ENCODE measurements at places on chromosomes 5 and 9. TPM values are rescaled to one million over a fixed set of nuclear protein-coding genes. Genes with fewer than 3 reads are reported as not detected.
A peak's percentile ranks its signal among the peaks of the same experiment; 100 is the strongest.

DNA sequence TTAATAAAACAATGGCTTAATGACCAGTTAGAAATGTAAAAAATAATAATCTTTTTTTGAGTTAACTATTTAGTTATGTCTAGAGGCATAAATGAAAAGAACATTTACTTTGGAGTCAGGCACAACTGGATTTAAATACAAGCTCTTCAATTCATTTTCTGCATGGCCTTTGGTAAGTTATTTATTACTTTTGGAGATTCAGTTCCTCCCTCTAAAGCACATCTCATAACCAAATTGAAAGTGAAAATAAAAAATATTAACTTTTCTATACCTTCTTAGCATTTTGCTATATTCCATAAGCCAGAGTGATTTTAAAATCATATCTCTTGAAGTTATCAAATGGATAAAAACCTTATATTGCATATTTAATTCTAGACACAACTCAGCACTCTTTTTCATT lies 434.9 kb upstream of the SMARCA2 start:
- no peak overlapping the region for H3K27ac ChIP-seq
- no peaks in the 10 kb centered on the region for H3K36me3 ChIP-seq
- H3K27me3 ChIP-seq = no peaks in the 10 kb centered on the region
- no peak overlapping the region for H3K4me3 ChIP-seq
- no peak for DNase-seq
- no peaks in the 10 kb centered on the region for H3K4me1 ChIP-seq

DNA sequence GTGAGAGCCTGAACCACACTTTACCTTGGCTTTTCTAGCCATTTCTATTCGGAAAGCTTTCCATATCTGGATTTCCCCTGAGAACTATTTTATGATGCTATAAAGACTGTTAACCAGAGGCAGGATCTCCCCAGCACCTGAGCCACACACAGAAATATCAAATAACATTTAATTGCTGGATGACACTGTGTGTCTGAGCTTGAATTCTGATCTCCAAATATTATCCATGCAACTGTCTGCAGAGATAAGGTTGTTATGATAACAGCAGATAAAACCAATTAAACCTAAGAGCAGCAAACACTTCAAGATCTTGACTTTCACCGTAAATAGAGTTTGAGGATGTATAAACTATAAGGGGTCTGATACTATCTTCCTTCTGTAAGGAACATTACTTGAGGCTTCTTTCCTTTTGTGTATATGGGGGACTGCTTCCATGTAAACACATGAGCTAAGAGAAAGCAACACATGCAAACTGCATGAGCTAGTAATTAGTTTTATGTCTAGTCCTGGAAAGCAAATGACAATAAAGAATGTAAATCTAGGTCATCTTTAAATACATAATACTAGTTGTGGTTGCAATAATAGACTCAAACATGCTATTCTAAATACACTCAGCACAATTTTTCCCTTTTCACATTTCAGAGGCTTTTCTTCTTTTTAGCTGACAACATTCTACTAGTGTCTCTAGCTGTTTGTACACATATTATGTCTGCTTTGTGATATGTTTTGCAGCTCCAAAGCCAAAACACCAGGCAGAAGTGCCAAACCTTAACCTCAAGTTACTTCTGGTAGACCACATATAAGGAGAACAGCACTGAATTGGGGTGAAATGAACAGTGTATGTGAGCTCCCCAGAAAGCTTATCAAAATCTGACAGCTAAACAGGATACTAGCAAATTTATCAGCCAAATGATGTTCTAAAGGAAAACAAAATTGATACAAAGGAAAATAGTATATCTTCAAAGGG lies 136.5 kb downstream of the EFNA5 start:
- no peaks in the 10 kb centered on the region for H3K27me3 ChIP-seq
- no peak overlapping the region for H3K4me3 ChIP-seq
- DNase-seq = no peak
- H3K4me1 ChIP-seq = peaks cover 9% of the 10 kb centered on the region
- no peak overlapping the region for H3K27ac ChIP-seq
- H3K36me3 ChIP-seq = no peaks in the 10 kb centered on the region

DNA sequence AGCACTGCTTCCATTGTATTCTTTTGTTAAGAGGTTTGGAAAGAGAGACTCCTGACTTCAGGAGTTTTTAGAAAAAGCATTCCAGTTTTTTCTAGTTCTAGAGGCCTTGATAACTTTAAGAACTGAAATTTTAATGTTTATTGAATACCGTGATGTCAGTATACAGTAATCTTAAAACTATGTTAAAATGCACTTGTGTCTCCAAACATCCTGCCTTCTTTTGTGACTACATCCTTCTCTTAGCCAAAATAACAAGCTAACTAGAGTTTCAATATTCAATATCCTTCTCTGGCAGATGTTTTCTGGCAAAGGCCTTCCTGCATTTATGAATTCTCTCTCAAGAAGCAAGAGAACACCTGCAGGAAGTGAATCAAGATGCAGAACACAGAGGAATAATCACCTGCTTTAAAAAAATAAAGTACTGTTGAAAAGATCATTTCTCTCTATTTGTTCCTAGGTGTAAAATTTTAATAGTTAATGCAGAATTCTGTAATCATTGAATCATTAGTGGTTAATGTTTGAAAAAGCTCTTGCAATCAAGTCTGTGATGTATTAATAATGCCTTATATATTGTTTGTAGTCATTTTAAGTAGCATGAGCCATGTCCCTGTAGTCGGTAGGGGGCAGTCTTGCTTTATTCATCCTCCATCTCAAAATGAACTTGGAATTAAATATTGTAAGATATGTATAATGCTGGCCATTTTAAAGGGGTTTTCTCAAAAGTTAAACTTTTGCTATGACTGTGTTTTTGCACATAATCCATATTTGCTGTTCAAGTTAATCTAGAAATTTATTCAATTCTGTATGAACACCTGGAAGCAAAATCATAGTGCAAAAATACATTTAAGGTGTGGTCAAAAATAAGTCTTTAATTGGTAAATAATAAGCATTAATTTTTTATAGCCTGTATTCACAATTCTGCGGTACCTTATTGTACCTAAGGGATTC lies 43.1 kb downstream of the NDFIP1 start:
- no peaks in the 10 kb centered on the region for H3K4me1 ChIP-seq
- H3K27ac ChIP-seq = no peak overlapping the region
- H3K36me3 ChIP-seq = peaks cover 19% of the 10 kb centered on the region
- no peak for DNase-seq
- no peaks in the 10 kb centered on the region for H3K27me3 ChIP-seq

Gene TSSK1B
- not detected for total RNA-seq

DNA sequence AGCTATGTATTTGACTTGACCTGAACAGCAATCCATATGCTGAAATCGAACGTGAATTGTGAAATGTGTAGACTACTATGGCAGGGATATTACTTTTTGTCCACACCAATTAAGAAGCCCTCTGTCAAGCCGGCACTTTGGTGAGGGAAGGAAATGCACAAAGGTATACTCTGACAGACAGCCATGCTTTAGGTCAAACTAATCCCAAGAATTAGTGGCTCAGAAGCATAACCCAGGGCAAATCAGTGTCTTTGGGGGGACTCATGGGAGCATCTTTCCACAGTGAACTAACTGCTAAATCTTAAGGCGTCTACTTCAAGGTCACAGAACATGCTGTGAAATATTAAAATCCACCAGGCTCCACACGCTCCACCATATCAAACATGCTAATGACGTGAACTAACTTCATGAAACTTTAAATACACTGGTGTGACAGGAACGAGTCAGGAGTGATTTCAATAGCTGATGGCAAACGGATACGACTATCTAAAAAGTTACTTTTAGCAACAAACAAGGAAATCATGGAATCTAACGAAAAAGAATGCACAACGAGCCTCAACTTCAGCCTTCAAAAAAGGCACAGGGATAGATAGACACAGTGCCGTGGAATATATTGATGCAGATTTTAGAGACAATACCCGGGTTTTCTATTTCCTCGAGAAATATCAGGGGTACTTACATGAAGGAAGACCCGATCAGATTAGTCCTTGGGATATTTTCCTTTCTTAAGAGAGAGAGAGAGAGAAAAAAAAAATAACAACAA lies 527 bp downstream of the MEF2C start:
- no peak overlapping the region for H3K27ac ChIP-seq
- peak overlapping the region; percentile 94 for H3K4me3 ChIP-seq
- no peaks in the 10 kb centered on the region for H3K36me3 ChIP-seq
- H3K4me1 ChIP-seq = no peaks in the 10 kb centered on the region

DNA sequence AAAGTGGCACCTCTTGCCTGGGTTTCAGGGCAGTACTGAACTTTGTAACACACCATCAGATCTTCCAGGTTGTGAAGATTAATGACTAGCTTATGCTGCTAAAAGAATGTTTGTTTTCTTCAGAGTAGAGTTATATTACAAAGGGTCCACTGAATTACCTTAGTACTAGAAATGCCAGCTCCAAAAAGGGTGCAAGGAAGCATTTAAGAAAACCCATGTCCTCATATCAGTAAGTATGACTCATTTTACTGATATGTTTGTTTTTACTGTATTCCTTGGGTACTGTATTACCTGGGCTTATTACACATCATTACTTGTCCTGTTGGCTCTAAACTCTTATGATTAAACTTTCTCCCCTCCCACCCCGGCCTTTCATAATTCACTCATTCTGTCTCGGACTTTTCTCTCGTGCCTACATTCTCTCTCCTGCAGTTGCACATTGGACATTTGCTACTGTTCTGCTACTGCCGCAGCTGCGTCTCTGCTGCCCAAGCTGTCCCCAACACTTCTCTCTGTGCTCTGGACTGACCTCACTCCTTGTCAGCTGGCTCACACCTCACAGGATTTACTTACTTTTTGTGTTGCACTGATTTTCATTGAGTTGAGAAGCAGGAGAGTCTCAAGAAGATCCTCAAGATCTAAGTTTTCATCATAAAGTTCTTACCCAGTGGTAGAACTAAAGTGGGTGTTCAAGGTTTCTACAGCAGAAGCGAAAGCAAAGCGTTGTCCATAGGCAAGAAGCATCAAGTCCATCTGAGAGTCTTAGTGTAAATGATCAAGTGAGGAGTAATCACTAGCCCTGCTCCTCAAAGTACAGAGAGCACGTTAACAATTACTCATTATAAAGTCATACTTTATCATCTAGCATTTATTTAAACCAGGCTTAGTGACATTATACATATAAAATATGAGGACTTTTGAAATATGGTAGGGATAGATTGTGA lies 53.2 kb upstream of the C9orf72 start:
- 0 out of 2 replicates have a peak, but pooled peaks cover 3% of the 10 kb centered on the region for H3K4me1 ChIP-seq
- H3K4me3 ChIP-seq = no peak overlapping the region
- peaks cover 4% of the 10 kb centered on the region for H3K36me3 ChIP-seq
- H3K27me3 ChIP-seq = no peaks in the 10 kb centered on the region

Gene OTP
- not detected for total RNA-seq

Gene FAM200C
- total RNA-seq = 4.3 TPM

GRCh38 chr5:79582186-79582585 lies 30.1 kb upstream of the TENT2 start:
- no peak overlapping the region for H3K27ac ChIP-seq
- no peaks in the 10 kb centered on the region for H3K4me1 ChIP-seq

DNA sequence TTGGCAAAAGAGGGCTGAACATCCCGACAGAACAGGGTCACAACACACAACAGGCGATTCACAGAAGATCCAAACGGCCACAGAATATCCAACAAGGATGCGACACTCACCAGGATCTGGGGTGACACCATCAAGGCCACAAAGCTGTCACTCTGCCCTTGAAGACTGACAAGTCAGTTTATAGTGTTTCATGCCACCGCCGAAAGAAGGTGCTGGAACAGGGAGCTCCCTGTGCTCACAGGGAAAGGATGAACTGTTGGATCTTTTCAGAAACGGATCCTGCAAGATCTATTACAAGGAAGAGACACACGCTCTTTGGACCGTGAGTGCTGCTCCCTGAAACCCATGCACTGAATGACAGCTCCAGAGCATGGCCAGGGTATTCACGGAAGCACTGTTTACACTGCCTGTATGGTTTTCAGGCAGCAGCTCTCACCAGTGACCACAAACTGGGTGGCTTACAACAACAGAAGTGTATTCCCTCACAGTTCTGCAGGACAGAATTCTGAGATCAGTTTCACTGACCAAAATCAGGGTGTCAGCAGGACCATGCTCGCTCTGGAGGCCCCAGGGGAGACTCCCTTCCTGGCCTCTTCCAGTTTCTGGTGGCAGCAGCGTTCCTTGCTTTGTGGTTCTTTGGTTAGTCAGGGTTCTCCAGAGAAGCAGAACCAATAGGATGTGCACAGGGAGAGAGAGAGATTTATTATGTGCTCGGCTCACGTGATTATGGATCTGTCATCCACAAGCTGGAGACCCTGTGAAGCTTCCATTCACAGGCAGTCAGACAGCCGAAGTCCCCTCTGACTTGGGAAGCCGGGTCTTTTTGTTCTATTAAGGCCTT lies 52.8 kb downstream of the SEMA4D start:
- no peak for DNase-seq
- H3K27ac ChIP-seq = no peak overlapping the region
- peaks cover 4% of the 10 kb centered on the region for H3K4me1 ChIP-seq
- no peaks in the 10 kb centered on the region for H3K27me3 ChIP-seq
- no peak overlapping the region for H3K4me3 ChIP-seq

DNA sequence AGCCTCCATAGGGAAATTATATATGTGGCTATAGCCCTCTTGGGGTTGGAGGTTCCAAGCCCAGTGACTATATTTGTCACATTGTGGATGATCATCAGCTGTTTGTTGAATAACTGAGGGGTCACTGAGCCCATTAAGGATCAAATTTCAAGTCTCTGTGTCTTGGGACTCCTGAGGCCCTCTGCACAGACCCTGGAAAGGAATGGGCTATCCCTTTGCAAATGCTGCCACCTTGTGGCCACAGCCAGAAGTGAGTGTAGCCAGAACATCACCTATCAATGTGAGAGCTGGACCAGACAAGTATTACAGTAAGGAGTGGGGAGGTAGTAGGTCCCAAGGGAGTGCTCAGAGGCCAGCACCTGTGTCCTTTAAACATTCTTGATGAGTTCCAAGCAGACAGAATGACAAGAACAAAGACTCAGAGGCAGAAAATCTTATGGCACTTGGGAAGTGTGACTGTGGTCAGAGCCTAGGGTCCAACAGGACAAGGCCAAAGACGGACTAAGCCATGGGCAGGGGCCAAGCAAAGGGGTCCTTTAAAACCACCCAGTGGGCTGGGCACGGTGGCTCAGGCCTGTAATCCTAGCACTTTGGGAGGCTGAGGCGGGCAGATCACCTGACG lies 8.2 kb downstream of the RPP25L start:
- no peaks in the 10 kb centered on the region for H3K27me3 ChIP-seq
- no peaks in the 10 kb centered on the region for H3K4me1 ChIP-seq
- no peaks in the 10 kb centered on the region for H3K36me3 ChIP-seq
- H3K4me3 ChIP-seq = no peak overlapping the region
- H3K27ac ChIP-seq = no peak overlapping the region

Gene NR2F1
- total RNA-seq = not detected

DNA sequence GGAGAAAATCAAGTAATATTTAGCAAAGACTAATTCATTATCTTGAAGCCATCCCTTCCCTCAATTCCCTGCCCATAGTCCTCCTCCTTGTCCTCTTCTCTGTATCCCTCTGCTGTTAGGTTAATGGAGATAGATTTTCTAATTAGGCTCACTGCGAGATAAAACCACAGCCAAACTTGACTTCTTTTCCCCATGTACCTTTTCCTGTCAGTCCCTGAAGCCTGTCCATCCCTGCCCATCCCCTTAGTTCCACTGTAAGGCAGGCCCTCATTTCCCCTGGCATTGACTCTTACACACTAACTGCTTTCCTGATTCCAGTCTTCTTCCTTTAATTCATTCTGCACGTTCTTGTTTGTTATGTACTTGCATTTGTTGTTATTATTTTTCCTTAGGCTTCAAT lies 1.2 kb downstream of the TLR4 start:
- H3K27me3 ChIP-seq = no peaks in the 10 kb centered on the region
- H3K27ac ChIP-seq = no peak overlapping the region
- H3K4me1 ChIP-seq = no peaks in the 10 kb centered on the region
- no peak overlapping the region for H3K4me3 ChIP-seq
